ENCODE measurements at places on chromosomes 5 and 9.

GRCh38 chr9:19424176-19424779 is 15.5 kb downstream of the ACER2 start:
- DNase-seq, result no peak

- DNase-seq, result peak; percentile 15
These were observed 423 bp downstream of the IPPK start for GRCh38 chr9:92669527-92669889.

DNA sequence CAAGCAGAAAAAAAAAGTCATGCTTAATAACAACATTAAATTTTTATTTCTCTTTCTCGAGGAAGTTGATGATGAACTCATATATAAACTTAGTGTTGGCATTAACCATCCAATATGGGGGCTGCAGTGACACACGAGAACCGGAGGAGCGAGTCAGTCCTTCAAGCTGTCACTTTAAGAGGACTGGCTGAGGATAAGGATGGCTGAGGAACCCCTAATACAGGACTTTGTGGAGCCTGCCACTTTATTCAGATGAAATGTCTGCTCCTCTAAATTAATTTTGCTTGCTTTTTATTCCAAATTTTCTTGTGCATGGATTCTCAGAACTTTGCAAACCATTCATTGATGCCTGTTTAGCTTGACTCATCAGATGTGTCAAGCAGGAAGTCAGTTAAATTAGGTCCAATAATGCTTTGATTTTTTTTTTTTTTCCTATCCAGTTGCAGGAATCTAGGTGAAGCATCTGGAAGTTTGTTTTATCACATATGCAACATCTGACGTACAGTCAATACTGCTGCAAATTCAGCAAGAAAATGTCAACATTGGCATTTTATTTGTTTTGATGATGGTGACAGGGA is 144.2 kb upstream of the COL5A1 start:
- DNase-seq, result no peak

- DNase-seq, result no peak
These were observed 90.3 kb downstream of the ANKRD55 start for GRCh38 chr5:56142614-56143372.

- no peak for DNase-seq
These were observed 193.5 kb upstream of the KLF9 start for GRCh38 chr9:70607926-70608325.

GRCh38 chr5:91381239-91381773 is 1.8 kb downstream of the ARRDC3 start:
- DNase-seq, result no peak

GRCh38 chr5:115079924-115080623 is 89.6 kb downstream of the TRIM36 start:
- DNase-seq, result no peak

- no peak for DNase-seq
These were observed 195.0 kb downstream of the RGS3 start for GRCh38 chr9:113658545-113658895.

- DNase-seq, result no peak
These were observed 108.4 kb downstream of the ENTREP1 start for GRCh38 chr9:69433392-69433791.

DNA sequence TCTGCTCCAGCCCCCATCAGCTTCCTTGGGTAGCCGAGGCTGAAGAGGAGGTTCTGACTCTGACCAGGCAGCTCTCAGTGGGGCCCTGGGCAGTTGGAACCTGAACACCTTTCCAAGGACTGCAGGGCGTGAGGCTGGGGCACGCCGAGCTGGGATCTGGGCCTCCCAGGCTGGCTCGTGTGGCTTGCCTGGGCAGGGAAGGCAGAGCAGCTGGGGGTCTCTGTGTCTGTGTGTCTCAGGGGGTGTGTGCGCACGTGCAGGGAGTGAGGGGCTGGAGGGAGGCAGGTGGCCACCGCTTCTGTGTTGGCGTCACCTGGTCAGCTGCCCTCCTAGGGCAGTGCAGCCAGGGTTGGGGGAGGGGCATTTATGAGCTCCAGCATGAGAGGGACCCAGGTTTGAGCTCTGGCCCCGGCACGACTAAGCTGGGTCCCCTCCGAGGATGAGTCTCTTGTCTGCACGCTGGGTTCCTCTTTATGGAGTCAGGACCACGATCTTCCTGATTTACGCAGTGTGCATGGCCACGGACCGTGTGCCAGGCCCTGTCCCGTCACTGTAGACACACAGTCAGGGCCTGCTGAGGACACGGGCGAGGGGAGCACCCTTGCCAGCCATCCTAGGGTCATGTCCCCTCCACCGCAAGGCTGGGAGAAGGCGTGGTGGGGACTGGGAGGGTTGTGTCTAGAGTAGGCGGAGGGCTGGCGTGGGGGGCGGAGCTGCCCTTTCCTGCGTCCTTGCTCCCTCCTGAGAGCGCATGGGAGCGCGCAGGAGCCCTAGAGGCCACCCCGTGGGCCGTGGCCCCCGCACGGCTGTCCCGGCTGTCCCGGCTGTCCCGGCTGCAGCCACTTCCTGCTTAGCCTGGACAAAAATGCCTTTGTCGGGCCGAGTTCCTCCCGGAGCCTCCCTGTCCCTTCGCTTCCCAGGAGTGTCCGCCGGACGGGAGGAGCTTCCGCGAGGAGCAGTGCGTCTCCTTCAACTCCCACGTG is 4.6 kb downstream of the ADAMTSL2 start:
- no peak for DNase-seq

DNA sequence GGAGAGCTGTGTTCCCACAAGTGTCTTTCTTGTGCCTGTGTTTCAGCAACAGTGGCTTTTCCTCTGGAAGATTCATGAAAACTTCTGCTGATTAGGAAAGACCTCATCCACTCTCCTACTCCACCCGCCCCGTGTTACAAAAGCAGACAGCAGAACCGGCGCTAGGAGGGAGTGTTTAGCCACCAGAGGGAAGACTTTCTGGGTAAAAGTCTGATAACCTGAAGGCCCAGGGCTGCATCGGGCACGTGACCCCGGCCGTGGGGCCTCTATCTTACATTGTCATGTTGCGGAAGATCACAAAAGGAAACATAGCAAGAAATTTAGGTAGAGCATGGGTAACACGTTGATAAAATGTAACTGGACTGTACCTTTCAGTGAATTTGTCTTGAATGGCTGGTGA is 32.0 kb upstream of the DMRT2 start:
- no peak for DNase-seq

- no peak for DNase-seq
These were observed 418.7 kb upstream of the WWC1 start for GRCh38 chr5:167872791-167873190.

- DNase-seq, result no peak
These were observed 68.1 kb downstream of the FOXB2 start for GRCh38 chr9:77087506-77087905.

DNA sequence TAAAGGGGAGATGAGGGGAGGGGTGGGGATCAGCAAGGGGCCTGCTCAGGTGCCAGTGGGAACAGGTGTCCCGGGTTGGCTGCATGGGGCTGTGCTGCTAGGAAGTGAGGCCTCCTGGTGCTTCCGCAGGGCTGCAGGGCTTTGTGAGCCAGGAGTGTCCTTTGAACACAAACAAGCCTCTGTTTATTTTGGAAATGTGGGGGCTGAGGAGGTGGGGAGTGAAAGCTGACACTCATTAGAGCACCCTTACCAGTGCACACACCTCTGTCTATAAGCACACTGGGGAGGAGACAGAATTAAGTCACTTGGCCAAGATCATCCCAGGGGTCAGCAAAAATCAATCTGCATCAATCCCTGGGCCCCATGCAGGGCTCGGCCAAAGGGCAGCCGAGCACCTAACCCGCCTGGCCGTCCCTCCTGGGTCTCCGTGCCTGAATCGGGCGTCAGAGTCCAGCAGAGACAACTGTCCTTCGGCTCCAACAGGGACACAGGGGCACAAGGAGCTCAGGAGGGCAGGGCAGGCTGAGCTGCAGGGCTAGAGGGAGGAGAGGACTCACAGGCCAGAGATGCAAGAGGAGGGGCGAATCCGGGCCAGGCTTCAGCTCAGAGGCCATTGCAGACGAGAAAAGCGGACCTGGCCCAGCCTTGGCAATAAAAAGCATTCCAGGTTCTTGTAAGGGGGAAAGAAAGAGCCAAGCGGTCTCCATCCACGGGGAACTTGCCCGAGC is 99.8 kb downstream of the VAV2 start:
- no peak for DNase-seq

GRCh38 chr9:5425006-5425628 is 12.6 kb downstream of the PLGRKT start:
- DNase-seq, result no peak

GRCh38 chr5:367358-368130 is 46.0 kb downstream of the AHRR start:
- no peak for DNase-seq

DNA sequence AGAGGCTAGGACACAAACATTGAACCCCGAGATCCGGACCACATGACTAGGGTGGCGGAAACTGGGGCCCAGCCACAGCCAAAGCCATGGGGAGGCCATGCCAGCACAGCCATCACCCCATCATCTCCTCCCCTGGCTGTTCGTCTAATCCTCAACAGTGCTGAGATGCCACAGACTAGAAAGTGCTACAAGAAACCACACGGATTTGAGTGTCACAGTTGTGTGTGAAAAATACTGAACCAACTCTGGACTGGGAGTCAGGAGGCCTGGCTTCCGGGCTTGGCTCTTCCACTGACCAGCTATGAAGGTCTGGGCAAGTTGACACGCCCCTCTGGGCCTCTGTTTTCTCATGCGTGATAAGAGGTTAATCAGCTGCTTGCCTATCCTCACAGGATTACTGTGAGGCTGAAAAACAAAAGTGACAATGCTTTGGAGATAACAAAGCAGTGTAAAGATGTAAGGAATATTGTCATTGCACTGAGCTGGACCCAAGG is 38.8 kb upstream of the SHB start:
- no peak for DNase-seq
